GM19239 (cell line): ENCODE measurements at places on chromosomes 3 and 15.
A peak's percentile ranks its signal among the peaks of the same experiment; 100 is the strongest.

- DNase-seq = no peak
These were observed 700.9 kb upstream of the NR2F2 start for GRCh38 chr15:95629503-95630168.

DNA sequence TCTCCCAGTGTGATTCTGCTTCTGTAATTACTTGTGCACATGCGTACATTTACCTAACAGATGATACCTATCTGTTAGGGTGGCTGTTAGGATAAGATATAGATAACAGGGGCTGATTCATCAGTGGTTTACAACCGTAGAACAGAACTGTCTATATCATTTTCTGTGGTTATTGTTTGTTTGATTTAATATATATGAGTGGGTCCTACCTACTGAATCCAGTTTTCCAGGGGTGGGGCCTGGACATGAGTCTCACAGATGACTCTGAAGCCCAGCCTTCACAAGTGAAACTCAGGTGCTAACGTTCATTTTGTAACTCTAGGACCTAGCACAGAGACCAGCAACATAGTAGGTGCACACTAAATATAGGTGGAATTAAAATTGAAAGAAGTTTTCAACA is 10.4 kb upstream of the ACAP2 start:
- no peak for DNase-seq

- DNase-seq = no peak
These were observed 214.9 kb downstream of the IL20RB start for GRCh38 chr3:137172728-137173127.

GRCh38 chr3:186307594-186308221 is 54.3 kb downstream of the DGKG start:
- DNase-seq = no peak

GRCh38 chr15:52139599-52140462 is 27.3 kb upstream of the BCL2L10 start:
- DNase-seq = peak; percentile 68

- DNase-seq = no peak
These were observed 71.9 kb downstream of the ARHGEF26 start for GRCh38 chr3:154193000-154193615.

DNA sequence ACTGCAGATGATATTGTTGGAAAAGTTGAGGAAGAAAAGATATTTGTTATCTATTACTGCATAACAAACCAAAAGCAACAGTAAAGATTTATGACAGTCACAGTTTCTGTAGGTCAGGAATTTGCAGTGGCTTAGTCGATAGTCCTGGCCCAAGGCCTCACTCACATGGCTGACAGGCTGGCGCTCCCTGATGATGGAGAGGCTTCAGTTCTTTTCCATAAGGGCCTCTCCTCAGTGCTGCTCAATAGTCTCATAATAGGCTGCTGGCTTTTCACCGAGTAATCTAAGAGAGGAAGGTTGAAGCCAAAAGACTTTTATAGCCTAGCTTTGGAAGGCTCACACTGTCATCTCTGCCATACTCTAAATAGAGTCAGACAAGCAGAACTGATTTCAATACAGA is 17.7 kb downstream of the IREB2 start:
- DNase-seq = no peak

DNA sequence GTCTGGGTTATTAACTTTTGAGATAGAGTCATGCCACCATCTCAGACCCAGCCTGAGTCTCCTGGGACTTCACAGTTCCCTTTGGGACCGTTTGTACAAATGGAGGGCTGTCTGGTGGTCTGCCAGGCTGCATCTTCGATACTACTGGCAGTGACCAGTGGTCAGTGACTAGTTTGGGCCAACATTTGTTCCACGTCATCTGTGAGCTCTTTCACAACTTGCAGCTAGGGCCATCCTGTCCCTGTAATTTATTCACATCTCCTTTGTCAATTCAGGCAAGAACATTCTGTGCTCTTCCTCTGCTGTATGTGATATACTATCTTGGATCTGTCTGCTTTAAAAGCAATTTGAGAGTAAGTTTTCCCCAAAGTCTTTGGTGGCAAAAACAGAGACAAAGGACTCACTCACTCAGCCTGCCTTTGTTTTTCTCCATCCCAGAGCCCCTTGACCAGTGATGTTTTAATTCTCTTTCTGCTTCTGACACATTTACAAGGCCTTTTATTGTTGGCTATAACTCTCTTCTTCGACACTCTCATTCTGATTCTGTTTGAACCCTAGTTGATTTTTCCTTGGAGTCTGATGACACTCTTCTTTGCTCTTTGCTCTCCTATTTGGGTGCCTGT is 353.4 kb downstream of the EPHB1 start:
- DNase-seq = no peak

GRCh38 chr15:87609894-87610293 is 646.6 kb downstream of the NTRK3 start:
- no peak for DNase-seq

DNA sequence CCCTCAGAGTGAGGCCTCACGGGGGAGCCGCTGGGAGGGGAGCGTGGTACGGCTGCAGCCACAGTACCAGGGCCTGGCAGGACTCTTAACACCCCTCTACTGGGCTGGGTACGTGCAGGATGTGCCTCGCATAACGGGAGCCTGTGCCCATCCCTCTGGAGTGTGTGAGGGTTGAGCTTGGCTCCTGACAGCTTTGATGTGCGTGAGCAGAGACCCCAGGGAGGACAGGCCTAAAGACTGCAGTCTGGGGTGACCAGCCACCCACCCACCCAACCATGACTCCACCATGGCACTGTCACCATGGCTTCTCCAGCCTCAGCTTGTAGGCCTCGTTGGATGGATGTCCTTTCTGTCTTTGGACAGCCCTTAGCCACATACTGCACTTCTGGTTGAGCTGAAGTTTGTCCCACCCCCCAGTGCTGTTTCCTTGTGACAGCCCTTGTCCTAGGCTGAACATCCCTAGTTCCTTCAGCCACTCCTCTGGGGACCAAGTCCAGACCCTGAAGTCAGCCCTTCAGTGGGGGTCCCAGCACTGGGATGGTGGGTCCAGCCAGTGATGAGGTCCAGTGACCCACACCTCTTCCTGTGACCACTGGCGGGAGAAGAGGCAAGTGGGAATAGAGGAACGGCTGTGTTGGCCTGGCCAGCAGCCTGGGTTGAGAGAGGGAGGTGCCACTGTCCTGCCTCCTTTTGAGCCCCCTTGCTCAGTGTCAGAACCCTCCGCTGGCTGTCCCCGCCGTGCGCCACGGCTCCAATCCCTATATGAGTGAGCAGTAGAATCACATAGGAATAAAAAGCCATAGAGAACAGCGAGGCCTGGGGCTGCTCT is 6.1 kb downstream of the GLYCTK start:
- DNase-seq = no peak

DNA sequence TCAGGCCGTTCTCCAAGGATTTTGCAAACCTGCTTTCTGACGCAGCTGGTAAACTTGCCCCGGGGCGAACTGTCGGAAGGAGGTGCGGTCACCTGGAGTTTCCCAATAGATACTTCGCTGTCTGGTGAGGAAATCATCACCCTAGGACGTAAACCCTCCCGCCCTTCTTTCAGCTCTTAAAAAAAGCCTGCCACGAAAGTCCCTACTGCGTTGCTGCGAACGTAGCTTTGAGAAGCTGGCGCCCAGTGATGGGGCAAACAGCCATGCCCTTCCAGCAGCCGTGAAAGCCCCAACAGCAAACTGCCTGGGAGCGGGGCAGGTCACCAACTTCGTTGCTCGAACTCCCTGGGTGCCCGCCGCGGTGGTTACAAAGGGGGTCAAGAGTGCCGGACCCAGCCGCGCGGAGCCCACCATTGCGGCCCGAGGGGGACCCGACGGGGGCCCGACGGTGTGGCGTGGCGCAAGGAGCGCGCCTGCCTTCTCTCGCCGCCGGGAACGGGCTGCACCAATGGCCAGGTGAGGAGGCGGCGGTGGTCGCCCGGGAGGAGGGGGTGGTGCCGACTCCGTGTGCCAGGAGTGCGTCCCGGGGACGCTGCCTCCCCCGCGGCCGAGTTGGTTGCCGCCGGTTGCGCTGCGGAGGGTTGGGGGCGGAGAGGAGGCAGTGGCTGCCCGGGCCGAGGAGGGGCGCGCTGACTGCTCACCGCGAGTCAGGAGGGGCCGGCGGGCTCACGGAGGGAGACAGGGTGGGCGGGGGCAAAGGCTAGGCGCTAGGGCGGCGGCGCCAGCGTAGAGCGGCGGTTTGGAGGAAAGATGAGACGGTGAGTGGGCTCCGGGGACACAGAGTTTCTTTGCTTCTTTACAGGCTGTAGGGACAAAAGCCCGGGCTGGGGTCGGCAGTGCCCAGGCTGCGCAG is at the start of gene PHLDB2:
TSS of gene PHLDB2 (plus strand) at position 205 of the 913 bp plus-strand sequence. CDS start 24,813 bp downstream, outside the sequence.
- peak; percentile 18 for DNase-seq

DNA sequence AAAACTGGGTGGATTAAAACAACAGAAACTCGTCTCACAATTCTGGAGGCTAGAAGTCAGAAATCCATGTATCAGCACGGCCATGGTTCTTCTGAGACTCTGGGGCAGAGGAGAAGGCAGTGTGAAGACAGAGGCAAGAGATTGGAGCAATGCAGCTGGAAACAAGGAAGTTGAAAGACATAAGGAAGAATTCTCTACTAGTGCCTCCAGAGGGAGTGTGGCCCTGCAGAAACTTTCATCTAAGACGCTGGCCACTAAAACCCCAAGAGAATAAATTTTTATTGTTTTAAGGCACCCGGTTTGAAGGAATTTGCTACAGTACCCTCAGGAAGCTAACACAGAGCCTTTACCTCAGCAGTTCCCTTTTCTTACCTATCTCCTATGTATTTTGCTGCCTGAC is 1012.2 kb upstream of the CADM2 start:
- no peak for DNase-seq

- DNase-seq = no peak
These were observed 140.8 kb downstream of the SMAD6 start for GRCh38 chr15:66842710-66843441.

DNA sequence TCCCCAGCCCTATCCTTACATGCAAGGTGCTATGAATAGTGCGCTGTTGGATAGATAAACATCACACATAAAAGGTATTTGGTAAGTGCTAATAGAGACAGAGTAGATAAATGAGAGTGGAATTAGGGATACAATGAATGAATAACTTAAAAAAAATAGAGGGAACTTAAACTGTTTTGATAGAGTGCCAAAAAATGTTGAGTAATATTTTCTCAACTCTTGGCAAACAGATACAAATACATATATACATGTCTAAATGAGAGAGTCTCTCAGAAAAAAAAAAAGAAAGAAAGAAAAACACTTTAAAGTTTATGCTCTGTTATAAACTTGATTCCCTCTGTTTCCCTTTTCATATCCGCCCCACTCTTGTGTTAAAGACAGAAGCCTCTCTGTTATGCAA is 667.4 kb downstream of the ROBO2 start:
- DNase-seq = no peak

GRCh38 chr3:16257309-16257708 is 7.4 kb downstream of the DPH3 start:
- DNase-seq = no peak

DNA sequence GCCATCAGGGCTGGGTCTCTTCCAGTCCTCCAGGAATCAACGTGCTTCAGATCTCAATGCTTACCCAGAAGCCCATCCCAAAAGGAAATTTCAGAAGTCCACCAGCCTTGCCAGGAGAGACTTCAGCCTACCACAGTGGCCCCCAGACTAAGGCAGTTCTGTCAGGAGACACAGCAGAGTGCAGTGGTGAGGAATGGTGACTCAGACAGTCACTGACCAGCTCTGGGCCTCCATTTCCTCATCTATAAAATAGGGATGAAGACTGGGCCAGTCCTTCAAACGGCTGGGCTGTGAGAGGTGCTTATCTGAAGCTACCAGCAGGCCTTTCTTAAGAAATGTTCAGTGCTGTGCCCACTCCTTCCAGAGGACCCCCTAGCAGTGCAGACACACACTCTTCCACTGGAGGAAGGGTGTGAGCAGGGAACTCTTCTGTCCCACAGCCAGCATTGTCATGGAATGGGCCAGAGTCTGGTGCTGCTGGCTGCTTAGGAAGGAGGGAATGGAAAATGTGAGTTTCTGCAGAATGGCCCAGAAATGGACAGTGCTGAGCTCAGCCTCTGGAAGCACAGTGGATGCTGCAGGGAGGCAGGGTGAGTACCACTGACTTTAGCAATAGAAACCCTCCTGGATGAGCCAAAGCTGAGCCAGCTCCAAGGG is 41.6 kb upstream of the DUSP7 start:
- no peak for DNase-seq

- DNase-seq = no peak
These were observed 460.1 kb downstream of the SHQ1 start for GRCh38 chr3:72388117-72388516.

GRCh38 chr3:57026944-57027343 is 33.5 kb upstream of the SPATA12 start:
- no peak for DNase-seq

DNA sequence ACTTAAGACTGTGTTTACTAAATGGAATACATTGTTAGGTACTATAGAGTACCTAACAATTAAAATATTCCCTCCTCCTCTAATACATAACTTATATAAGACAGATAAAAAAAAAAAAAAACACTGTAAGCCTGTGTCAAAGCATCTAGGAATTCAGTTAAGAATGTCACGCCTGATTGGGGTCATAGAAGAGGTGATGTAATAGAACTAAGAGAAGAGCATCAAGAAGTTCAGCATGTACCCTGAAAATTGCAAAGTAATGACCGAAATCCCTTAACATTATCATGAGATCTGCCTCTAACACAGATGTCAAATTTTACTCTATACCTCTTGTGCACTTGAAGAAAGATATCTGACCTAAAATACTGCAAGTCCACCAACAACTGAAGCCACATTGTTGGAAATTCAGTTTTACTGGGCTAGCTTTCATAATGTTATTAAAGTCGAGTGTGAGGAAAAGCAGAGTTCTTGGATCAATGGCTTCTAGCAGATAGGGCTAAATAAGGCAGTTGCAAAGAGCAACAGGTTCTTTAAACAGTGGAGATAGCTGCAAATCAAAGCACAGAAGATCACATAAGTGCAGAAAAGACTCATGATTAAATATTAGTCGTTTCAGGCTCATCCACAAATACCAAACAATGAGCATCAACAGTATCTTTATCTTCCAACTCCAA is 75.0 kb downstream of the TBL1XR1 start:
- no peak for DNase-seq

- no peak for DNase-seq
These were observed 101.7 kb downstream of the CD200R1L start for GRCh38 chr3:112744825-112745566.

DNA sequence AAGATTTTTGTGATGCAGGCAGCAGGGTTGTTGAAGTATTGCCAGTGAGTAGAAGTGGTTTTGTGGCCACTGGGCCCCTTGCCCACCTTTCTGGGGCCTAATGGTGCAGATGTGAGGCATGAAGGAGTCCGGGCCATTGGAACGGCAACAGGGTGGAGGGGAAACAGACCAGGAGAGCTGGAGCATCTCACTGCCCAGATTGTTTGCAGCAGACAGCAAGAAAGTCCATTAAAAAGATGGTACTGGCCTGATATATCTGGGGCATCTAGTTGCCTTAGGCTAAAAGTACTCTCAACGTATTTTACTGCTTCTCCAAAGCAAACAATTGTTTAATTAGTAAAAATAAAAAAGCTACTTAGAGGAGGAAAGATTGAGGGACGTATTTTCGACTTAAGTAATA is 298.4 kb downstream of the SATB1 start:
- DNase-seq = no peak

- no peak for DNase-seq
These were observed 2.8 kb downstream of the DUSP7 start for GRCh38 chr3:52053307-52054304.

GRCh38 chr15:36673039-36673438 is 93.6 kb downstream of the CDIN1 start:
- DNase-seq = no peak

- no peak for DNase-seq
These were observed 1.5 kb upstream of the SLC24A5 start for GRCh38 chr15:48119277-48119676.
